Suprapubic skin (tissue), 4 donors: ENCODE measurements at places on chromosomes 6 and 20. TPM values are rescaled to one million over a fixed set of nuclear protein-coding genes. Genes with fewer than 3 reads are reported as not detected.
A peak's percentile ranks its signal among the peaks of the same experiment; 100 is the strongest.

GRCh38 chr6:154459513-154459912, 51.0 kb downstream of the CNKSR3 start:
- DNase-seq = no peak

DNA sequence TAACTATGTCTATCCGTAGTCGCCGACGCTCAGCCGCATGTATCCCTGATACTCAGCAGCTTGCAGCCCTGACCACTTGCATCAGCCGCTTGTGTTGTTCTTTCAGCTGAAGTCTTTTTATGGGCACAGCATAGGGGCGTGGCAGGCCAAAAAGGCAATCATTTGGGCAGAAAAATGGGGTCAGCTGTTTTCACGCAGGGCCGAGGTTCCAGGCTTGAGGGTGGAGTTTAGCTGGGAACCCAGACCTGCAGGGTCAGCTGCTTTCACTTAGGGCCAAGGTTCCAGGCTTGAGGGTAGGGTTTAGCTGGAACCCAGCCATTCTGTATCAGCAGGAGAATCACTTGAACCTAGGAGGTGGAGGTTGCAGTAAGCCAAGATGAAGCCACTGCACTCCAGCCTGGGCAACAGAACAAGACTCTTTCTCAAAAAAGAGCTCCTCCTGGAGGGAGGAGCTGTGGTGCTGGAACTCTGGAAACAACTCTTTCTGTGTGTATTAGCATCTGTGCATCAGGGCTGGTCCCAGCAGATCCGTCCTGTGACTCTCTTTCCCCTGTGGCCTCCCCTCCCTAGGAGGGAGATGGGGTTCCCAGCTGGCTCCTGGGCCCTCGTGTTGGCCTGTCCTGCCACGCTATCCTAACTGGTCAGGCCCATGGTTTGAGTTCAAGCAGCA, 56.9 kb upstream of the PRND start:
- no peak for DNase-seq

DNA sequence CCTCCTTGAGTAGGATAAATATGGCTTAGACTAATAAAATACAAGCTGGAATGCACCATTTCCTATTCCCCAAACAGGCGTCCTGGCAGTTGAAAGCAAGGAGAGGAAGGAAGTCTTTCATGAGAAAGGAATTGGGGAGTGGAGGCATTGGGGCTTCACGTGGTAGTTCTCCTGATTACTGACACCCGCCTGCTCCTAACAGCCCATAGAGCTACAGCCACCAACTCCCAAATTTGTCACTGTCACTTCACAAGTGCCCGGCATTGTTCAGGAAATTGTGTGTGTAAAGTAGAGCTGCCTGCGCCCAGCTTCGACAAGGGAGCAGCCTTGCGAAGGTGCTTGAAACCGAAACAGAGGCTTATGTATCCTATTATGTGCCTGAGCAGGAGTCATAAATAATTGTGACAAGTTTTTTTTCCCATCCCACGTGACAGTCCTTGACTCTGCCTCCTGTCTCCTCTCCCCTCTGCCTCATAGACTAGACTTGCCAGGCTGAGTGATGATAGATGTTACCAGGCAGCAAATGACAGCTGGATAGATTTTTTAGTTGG, 301.7 kb upstream of the ZFP64 start:
- no peak for DNase-seq

DNA sequence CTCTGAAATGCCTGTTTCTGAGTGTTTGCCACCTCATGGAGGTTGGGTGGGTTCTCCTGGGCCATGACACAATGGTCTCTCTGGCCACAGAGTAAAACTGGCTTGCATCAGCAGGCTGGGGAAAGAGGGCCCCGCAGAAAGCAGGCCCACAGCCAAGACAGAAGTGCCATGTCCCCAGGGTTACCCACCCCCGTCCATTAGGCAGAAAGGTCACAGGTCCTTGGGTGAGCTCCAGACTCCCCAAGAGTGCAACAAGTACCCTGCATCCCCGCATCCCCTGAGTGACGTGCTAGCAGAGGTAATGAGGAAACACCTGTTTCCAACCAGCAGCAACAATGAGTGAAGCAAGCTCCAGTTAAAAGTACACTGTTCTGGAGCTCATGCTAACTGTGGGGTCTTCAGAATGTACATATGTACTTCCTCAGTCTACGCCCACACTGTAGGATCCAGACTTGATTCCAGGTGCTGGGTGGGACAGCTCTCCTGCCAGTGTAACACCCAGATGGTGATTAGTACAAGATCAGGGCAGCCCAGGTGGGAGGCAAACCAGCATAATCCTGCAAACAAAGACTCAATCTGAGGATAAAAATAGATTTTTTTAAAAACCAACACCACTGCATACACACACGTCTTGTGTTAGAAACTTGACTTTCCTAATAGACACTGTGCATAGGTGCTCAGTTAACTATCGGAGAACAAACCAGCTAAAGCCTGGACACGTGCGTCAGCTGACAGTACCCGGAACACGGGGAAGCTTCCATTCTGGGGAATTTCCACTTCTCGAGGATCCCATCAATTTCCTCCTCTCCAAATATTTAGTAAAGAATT, 31.5 kb downstream of the RRBP1 start:
- peak; percentile 63 for DNase-seq

GRCh38 chr20:38842026-38842425, 36.5 kb downstream of the PPP1R16B start:
- no peak for DNase-seq

- peak; percentile 81 for DNase-seq
These were observed 107.1 kb downstream of the BANF2 start for GRCh38 chr20:17806739-17807441.

DNA sequence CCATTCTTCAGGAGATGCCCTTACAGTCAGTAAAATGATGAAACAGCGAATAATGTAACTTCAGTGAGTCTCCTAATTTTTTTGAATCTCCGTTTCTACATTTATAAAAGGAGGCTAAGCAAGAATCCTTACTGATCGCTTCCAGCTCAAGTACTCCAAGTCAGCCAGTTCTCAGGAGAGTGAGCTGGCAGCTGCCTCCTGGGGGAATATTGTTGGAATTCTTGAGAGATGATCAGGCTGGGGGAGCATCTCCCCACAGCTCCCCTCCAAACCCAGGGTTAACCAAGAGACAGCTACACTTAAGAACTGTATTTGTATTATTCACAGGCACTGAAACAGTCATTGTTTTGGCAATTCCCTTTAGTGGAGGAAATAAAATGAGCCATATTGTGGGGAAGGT, 89.1 kb upstream of the PCSK2 start:
- no peak for DNase-seq

GRCh38 chr6:78253618-78254017, 600.8 kb downstream of the MEI4 start:
- DNase-seq = no peak

DNA sequence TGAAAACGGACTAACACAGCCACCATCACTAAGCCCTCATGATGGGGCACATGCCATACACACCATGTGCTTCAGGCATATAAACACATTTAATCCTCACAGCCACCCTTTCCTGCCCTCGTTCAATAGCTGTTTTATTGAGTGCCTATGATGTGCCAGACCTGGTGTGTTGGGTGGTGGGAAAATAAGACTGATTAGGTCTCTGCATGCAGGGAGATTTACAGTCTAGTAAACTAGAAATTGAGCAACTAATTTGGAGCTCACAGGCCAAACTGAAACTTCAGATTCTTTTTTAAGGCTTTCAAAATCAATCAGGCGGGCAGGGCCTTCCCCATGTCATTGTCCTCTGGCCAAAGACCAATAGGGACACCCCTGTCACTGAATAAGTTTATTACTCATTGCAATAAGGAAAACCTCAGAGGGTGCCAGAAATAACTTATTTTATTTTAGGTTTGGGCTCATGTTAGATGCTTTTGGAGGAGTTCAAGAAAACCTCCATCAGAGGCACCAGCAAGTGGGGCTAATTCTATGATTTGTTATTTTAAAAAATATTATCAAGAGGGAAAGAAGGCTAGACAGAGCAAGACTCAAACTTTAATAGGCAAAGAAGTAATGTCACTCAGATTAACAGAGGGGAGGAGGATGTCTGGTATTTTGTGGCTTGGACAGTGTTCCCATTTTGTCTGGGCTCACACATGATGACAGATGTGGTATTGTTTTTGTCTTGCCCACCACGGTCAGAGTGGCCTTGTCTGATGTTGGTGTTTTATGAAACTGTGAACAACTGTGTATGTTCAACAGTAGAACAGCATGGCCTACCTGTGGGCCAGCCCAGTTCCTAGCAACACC, 12.0 kb downstream of the ZFP64 start:
- DNase-seq = no peak

DNA sequence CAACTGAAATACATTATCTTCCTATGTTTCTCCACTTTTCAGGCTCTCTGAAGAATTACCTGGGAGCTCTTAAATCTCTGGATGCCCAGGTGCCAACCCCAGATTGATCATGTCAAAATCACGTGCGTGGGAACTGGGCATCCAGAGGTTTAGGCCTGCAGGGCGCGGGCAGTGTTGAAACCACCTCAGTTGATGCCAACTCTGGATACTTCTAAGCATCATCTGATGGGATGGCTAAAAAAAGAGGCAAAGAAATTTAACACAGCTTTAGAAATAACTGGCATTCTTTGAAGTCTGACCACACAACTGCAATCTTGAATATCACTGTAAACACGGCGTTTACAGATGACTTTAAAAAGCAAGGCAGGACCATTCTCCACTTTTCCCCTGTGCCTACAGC, 41.9 kb downstream of the PTGIS start:
- no peak for DNase-seq

DNA sequence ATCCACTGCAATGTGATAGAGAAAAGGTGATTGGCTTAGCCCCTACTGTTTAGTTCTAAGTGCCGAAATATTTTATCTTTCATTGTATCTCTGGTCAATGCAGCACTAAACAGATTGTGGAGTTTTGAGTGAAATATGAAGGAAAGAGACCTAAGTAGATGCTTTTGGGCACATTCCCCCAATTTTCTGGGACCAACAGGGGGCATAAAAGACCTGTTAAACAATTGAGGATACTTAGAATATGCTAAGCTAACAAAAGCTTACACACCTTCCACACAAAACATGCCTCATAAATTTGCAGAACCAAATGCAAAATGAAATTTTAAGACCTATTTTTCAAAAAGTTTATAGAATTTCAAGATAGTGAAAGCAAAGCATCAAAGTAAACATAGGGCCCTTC, 746.9 kb downstream of the TBC1D32 start:
- DNase-seq = no peak

DNA sequence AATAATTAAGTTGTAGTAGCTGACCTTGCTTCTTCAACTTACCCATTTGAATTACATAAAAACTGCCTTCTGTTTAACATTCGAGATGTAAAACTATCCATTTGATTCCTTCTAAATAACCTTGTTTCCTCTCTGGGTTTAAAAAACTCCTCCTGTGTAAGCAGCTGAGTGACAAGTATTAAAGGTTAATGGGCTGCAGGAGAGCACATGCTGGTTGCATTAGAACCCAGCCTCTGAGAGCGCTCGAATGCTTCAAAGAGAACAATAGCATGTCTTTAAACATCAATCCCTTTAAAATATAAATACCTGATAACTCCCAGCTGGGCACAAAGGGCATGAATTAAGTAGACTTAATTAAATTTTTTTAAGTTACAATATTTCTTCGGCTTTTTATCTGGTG, 215.8 kb downstream of the EYA4 start:
- DNase-seq = no peak

Gene HUS1B
- 2.6 TPM for total RNA-seq

Gene VSTM2L
- not detected for total RNA-seq

Gene ABHD16B
- total RNA-seq = not detected

Gene ARG1
- total RNA-seq = 80.7 TPM

Gene CLPSL1
- total RNA-seq = not detected

Gene SEC63
- total RNA-seq = 39.9 TPM

Gene TREML4
- total RNA-seq = not detected

Gene SPDEF
- 25.4 TPM for total RNA-seq

Gene EPPIN
- not detected for total RNA-seq

Gene SLC13A3
- total RNA-seq = 2.3 TPM

Gene OR12D3
- not detected for total RNA-seq

Gene SLC22A23
- total RNA-seq = 56.7 TPM

Gene BPIFB4
- not detected for total RNA-seq

Gene PRDM13
- not detected for total RNA-seq
